Activated T-cell treated with anti-CD3 and anti-CD28 coated beads for 24 hours (primary cell): ENCODE measurements at places on chromosomes 2 and 18.

DNA sequence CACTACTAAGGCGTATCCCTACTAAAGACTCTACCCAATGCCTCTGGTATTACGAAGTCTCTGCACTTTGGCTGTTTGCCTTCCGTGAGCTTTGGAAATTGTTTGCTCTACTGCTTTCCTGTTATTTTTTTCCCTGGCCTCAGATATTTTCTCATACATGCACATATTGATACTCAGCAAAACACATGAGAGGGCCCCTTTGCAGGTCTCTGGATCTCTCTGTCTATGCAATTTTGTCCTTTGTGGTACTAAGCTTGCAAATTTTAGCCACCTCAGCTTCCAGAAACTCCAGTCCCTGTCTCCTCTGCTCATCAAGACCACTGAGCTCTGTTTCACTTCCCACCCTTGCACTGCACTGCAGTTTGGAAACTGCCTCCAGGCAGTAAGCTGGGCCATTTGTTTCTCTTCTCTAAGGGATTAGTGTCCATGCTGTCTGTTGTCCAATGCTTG, 46.6 kb downstream of the TAF1B start:
- no peak for DNase-seq

DNA sequence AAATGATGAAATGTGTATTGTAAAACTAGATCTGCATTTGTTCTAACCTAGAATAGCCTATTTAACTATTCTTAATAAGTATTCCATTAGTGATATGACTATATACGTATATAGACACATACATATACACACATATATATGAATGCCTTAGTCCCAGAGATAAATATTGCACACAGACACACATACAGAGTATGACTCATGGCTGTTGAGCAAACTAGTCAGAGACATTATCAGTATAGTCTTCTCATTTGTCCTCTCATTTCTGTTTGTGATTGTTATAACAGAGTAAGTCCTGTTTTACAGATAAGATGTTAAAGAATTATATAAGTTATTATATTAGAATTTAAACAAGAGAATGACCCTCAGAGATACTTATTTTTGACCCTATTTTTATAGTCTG, 202.5 kb downstream of the CCDC102B start:
- DNase-seq, result no peak

GRCh38 chr2:71067567-71068217, 756 bp upstream of the NAGK start:
- DNase-seq, result no peak

- DNase-seq, result no peak
Observed at GRCh38 chr2:138476940-138477339, 24.6 kb upstream of the SPOPL start.

DNA sequence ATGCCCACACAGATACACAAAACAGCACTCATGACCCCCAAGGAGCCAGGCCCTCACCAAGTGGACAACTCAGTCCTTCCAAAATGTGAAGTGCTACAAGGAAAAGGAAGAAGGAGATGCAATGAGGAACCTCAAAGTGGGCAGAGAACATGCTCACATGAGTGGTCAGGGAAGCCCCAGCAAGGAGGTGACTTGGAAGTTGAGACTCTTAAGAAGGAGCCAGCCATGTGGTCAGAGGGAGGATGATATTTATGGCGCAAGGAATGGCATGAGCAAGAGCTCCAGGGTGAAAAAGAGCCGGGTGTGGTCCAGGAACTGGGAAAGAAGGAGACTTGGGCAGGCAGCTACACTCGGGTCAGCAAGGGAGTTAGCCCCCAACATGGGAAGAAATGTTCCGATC, 30.0 kb upstream of the KLHL29 start:
- DNase-seq, result no peak

GRCh38 chr2:172977270-172978062, 98.2 kb upstream of the MAP3K20 start:
- no peak for DNase-seq

DNA sequence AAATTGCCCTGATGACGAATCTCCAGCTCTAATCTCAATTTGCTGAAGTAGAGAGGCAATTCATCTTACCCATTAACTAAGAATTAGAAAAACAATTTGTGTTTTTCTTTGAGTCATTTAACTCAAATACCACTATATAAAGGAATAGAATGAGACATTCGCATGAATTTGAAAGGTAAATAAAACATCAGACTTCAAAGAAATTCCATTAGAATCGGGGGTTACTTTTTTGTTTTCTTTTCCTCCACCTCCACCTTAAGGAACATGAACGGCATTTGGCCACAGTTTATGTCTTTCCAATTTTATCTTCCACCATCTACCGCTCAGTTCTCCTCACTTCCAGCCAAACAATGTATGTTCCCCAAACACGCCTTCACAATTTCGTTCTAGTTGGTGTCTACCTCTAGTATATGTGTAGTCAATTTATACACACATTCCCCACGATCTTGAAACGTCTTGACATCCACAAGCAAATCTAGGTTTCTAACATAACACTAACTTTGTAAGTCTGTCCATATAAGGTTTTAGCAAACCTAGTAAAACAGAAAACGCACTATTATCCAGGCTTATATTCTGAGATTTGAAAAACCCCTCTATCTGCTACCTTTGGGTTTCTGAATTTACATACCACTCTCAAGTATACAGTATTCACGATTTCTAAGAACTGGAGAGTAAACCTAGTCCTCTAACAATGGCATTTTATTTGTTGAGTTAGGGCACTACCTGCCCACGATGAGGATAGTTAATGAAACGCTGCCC, 1.2 kb upstream of the SMCHD1 start:
- no peak for DNase-seq

GRCh38 chr2:7022492-7023385, 105.5 kb downstream of the RNF144A start:
- no peak for DNase-seq

- DNase-seq, result no peak
Observed at GRCh38 chr18:13895505-13896033, 19.8 kb downstream of the MC2R start.

GRCh38 chr18:60910534-60910933, 422.7 kb upstream of the CDH20 start:
- DNase-seq, result no peak

- DNase-seq, result no peak
Observed at GRCh38 chr2:217069263-217070042, 209.6 kb upstream of the TNP1 start.
